ENCODE measurements at places on chromosomes 5 and 9.

GRCh38 chr9:124831642-124832364 is 21.5 kb upstream of the WDR38 start:
- DNase-seq: no peak

- DNase-seq: no peak
Measured at GRCh38 chr9:84218322-84218721, 122.2 kb downstream of the SLC28A3 start.

- DNase-seq: no peak
Measured at GRCh38 chr5:123369371-123369968, 53.7 kb downstream of the CEP120 start.

GRCh38 chr9:97853844-97854695 is 1.0 kb downstream of the FOXE1 start:
- DNase-seq: no peak

DNA sequence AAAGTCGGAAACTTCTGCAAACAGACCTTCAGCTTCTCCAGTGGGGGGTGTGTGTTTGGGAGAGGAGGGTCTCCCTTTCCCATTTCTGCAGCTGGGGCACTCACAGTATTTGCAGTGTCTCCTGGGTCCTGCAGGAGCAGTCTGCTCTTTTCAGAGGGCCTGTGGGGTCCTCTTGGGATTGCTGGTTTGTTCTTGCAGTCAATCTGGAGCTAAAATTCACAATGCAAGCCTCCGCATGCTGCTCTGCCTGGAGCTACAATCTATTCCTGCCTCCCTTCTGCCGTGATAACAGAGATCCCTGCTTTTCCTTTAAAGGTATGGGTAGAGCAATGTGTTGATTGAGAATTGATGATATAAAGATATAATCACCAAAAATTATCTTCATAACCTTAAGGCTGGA is 43.2 kb downstream of the ZNF462 start:
- DNase-seq: no peak

DNA sequence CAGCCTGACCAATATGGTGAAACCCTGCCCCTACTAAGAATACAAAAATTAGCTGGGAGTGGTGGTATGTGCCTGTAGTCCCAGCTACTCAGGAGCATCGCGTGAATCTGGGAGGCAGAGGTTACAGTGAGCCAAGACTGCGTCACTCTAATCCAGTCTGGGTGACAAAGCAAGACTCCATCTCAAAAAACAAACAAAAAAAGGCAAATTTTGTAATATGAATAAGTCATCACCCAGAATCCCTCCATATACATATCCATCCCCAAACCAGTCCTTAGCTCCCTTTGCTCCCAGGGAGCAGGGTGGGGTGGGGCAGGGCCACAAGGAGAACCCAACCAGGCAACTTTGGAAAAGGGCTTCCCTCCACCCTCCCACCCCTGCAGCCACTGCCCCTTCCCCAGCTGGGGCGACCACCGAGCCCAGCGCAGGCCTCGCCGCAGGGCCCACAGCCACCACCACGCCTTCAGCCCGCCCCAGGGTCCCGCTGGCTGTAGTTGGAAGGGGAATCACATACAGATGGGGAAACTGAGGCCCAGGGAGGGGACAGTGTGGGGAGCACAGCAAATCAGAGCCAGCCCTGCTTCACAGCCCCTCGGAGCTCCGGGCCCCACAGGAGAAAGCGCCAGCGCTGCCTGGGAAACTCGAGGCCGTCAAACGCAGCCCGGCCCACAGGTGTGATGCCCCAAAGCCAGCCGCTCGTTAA is 7.8 kb downstream of the NOTCH1 start:
- DNase-seq: no peak

DNA sequence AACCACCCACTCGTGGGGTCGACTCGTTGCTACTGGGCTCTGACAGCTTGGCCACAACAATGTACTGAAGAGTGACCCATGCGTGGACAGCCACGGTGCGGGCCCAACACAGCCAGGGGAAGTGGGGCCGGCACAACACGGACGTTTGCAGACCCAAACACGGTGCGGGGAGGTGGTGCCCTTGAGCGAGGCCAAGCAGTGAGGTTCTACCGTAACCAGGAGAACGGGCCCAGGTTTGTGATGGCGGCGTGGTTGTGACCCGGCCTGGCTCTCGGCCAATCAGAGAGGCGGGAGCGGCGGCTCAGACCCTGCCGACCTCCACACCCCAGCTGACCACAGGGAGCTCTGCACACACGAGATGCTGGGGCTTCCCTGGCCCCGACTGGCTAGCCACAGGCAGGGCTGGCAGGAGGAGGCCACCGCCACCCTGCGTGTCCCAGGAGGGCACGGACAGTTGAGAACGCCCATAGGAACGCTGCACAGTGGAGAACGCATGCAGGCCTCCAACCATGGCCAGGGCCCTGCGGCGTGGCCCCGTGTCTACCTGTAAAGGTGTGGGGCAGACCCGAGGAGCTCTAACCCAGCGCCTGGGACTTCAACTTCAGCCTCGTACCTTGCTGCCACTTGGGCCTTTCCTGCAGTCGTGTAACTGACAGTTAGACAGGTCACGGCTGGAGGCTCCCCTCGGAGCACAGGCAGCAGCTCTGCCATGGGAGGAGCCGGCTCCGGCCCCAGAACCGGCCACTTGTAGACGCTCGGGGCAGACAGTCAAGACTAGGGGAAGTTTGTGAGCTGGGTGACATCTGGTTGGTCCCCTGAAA is 13.7 kb downstream of the BRD3 start:
- DNase-seq: no peak

- DNase-seq: no peak
Measured at GRCh38 chr9:101711330-101711941, 27.0 kb downstream of the GRIN3A start.

All from H54 (cell line).